A549 treated with GW870086 at 1 μM for 4 hours (cell line): ENCODE measurements at places on chromosomes 1 and 21. TPM values are rescaled to one million over a fixed set of nuclear protein-coding genes. Genes with fewer than 3 reads are reported as not detected.

Gene CDC42BPA
- 7.7 to 11.4 TPM (median 10.3 TPM) in 5 replicates for total RNA-seq

Gene CRYBG2
- 1.4 to 2.1 TPM (median 1.6 TPM) in 5 replicates for total RNA-seq

Gene ITGB2
- total RNA-seq: 0.50 to 1.0 TPM (median 0.66 TPM) in 5 replicates

Gene C4BPA
- total RNA-seq: 0.46 to 0.77 TPM (median 0.54 TPM) in 5 replicates

Gene SPOCD1
- 3.7 to 6.4 TPM (median 4.4 TPM) in 5 replicates for total RNA-seq

Gene HPCA
- 0.14 to 0.66 TPM (median 0.38 TPM) in 5 replicates for total RNA-seq

Gene EIF4G3
- total RNA-seq: 14.1 to 22.3 TPM (median 19.3 TPM) in 5 replicates

Gene SZT2
- total RNA-seq: 4.9 to 7.5 TPM (median 6.9 TPM) in 5 replicates

Gene KRTAP13-2
- not detected in 5 replicates for total RNA-seq

Gene CFAP141
- not detected in 5 replicates for total RNA-seq

Gene AMY1B
- total RNA-seq: not detected in 5 replicates

Gene AADACL4
- total RNA-seq: not detected in 5 replicates

Gene INSRR
- not detected in 5 replicates for total RNA-seq

Gene PADI3
- 0.96 to 1.3 TPM (median 1.2 TPM) in 5 replicates for total RNA-seq

Gene FLG2
- not detected in 5 replicates for total RNA-seq

Gene SPRR2B
- total RNA-seq: not detected in 5 replicates

Gene PCNT
- total RNA-seq: 12.3 to 13.8 TPM (median 13.1 TPM) in 5 replicates

Gene PRRX1
- 0.02 to 0.03 TPM in 2 of 5 replicates, not detected in the others for total RNA-seq

Gene SLC9C2
- not detected in 5 replicates for total RNA-seq

Gene EXOSC10
- 36.4 to 39.3 TPM (median 38.1 TPM) in 5 replicates for total RNA-seq

Gene PRAMEF18
- not detected in 5 replicates for total RNA-seq

Gene SV2A
- 0.08 to 0.12 TPM (median 0.10 TPM) in 5 replicates for total RNA-seq

Gene ANKRD65
- 0.06 TPM in 1 of 5 replicates, not detected in the others for total RNA-seq

Gene TMEM54
- 31.3 to 45.3 TPM (median 39.4 TPM) in 5 replicates for total RNA-seq

Gene OR2T2
- total RNA-seq: not detected in 5 replicates

Gene AADACL3
- total RNA-seq: not detected in 5 replicates

Gene FAM177B
- not detected in 5 replicates for total RNA-seq

Gene PKLR
- not detected in 5 replicates for total RNA-seq

Gene MACF1
- total RNA-seq: 30.4 to 41.6 TPM (median 39.2 TPM) in 5 replicates

Gene USP33
- 14.6 to 21.3 TPM (median 19.1 TPM) in 5 replicates for total RNA-seq

Gene RIIAD1
- not detected in 5 replicates for total RNA-seq

Gene TMPRSS2
- 0.05 to 0.17 TPM (median 0.10 TPM) in 4 of 5 replicates, not detected in the other for total RNA-seq

Gene FNDC5
- 0.32 to 0.74 TPM (median 0.62 TPM) in 5 replicates for total RNA-seq

Gene FCGR3B
- not detected in 5 replicates for total RNA-seq

Gene EDARADD
- 3.2 to 3.6 TPM (median 3.4 TPM) in 5 replicates for total RNA-seq

Gene KRTAP11-1
- not detected in 5 replicates for total RNA-seq

Gene OR2L2
- total RNA-seq: not detected in 5 replicates

Gene PCSK9
- 2.2 to 3.9 TPM (median 3.3 TPM) in 5 replicates for total RNA-seq

Gene KRTAP21-2
- total RNA-seq: not detected in 5 replicates

Gene MCOLN2
- total RNA-seq: 1.2 to 2.9 TPM (median 2.1 TPM) in 5 replicates

Gene ETV3L
- total RNA-seq: not detected in 5 replicates

Gene SLC6A9
- total RNA-seq: 12.2 to 17.9 TPM (median 15.7 TPM) in 5 replicates

Gene CRYAA
- not detected in 5 replicates for total RNA-seq

Gene CHI3L1
- not detected in 5 replicates for total RNA-seq

Gene DNASE2B
- not detected in 5 replicates for total RNA-seq

Gene CNR2
- 0.02 TPM in 1 of 5 replicates, not detected in the others for total RNA-seq

Gene SESN2
- 6.1 to 9.7 TPM (median 8.1 TPM) in 5 replicates for total RNA-seq

Gene TAS1R1
- not detected in 5 replicates for total RNA-seq

Gene PCNX2
- 8.5 to 10.5 TPM (median 9.1 TPM) in 5 replicates for total RNA-seq

Gene HCRTR1
- not detected in 5 replicates for total RNA-seq

Gene CASQ1
- total RNA-seq: not detected in 5 replicates

Gene NBPF10
- total RNA-seq: 0.54 to 0.83 TPM (median 0.78 TPM) in 5 replicates

Gene LCE2A
- not detected in 5 replicates for total RNA-seq

Gene HTR1D
- 11.9 to 14.2 TPM (median 13.4 TPM) in 5 replicates for total RNA-seq

Gene SHCBP1L
- not detected in 5 replicates for total RNA-seq
